ENCODE measurements at places on chromosomes 3 and 15.

GRCh38 chr3:172750069-172750367 lies 508 bp upstream of the ECT2 start:
- no peak for DNase-seq

GRCh38 chr3:82217571-82217970 lies 456.1 kb upstream of the GBE1 start:
- DNase-seq: no peak

- no peak for DNase-seq
These were observed 46.9 kb downstream of the ADCY5 start for GRCh38 chr3:123401836-123402530.

- no peak for DNase-seq
These were observed 312.8 kb downstream of the ZPLD1 start for GRCh38 chr3:102747611-102748010.

DNA sequence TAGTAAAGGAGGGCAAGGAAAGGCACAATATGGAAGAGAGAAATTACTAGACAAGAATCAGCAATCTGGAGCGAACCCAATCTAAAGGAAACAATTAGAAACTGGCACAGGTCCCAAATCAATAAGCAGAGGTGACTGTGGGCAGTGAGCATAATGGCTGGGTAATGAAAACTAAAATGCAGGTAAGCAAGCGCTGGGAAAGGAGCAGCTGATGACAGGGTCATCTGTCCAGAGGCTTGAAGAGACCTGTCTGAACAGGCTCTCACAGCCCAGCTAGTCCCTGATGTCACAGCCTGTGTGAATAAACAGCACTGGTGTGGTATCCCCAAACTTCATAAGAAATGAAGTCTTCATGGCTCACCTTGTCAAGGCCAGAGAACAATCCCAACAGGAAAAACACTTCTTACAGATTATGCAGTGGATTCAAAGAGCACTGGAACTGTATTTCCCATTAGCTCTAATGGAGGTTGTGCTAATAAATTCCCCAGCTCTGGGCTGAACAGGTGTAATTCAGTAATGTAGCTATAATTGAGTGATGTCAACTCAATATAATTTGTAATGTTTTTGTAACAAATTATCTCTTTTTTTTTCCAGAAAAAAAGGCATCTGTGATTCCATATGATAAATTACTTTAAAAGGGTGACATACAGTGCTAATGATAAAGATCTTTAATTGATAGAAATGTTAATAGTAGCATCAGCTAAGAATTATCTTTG lies 197.3 kb downstream of the FHIT start:
- DNase-seq: no peak

- DNase-seq: no peak
These were observed 95.1 kb upstream of the TNFAIP8L3 start for GRCh38 chr15:51189669-51190385.

DNA sequence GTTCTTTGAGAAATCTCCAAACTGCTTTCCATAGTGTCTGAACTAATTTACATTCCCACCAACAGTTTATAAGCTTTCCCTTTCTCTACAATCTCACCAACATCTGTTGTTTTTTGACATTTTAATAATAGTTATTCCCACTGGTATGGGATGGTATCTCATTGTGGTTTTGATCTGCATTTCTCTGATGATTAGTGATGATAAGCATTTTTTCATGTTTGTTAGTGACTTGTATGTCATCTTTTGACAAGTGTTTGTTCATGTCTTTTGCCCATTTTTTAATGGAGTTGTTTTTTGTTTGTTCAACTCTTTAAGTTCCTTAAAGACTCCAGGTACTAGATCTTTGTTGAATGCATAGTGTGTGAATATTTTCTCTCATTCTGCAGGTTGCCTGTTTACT lies 116.6 kb upstream of the TSC22D2 start:
- no peak for DNase-seq

GRCh38 chr3:45261333-45262110 lies 35.4 kb upstream of the TMEM158 start:
- no peak for DNase-seq

DNA sequence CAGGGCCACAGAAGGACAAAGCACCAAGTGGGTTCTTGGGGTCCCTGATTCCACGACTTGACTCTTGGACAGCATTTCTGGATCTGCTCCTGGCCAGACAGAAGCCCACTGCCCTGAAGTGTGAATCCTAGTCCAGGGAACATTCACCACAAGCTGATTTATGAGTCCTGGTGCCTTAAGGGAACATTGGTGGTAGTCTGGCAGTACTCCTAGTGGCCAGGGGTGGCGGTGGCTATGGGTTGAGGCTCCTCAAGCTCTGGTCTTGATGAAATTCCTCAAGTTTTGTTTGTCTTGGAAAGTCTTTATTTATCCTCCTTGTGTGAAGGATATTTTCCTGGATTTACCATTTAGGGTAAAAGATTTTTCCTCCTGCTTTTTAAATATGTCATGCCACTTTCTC lies 307.5 kb downstream of the PYDC2 start:
- no peak for DNase-seq

DNA sequence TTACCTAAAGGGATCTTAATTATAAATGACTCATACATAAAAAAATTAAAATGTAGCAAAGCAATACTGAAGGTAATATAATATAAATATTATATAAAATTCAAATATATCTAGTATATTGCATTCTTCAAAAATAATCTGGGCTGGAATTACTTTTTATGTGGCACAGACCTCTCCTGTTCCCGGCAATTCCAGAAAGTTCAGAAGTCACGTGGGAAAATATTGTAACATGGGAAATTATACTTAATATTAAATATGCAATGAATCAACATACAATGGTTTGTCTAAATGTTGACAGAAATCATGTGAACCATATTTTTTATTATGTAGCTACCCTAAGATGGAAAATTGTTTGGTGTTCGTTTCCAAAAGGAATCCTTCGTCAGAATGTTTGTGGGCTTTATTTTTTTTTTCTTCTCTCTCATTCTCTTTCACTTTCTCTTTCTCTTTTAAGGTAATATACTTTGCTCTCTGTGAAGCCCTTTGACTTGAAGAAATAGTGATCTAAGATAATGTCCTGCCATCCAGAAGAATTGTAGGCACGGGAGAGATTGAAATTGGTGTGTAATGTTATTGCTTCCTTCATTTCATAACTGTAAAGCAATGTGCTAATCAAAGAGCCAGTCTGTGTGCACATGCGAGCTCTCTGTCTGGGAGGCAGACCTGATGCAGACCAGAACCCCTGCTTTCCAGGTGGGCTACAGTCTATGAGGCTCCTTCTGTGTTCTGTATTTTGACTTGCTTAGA lies 559.4 kb downstream of the NR2F2 start:
- no peak for DNase-seq

GRCh38 chr3:42014458-42014920 lies 52.6 kb upstream of the ULK4 start:
- no peak for DNase-seq

- DNase-seq: no peak
These were observed 56.9 kb upstream of the CGNL1 start for GRCh38 chr15:57319226-57319918.

- no peak for DNase-seq
These were observed 30.6 kb downstream of the PLCH1 start for GRCh38 chr3:155714295-155714718.

DNA sequence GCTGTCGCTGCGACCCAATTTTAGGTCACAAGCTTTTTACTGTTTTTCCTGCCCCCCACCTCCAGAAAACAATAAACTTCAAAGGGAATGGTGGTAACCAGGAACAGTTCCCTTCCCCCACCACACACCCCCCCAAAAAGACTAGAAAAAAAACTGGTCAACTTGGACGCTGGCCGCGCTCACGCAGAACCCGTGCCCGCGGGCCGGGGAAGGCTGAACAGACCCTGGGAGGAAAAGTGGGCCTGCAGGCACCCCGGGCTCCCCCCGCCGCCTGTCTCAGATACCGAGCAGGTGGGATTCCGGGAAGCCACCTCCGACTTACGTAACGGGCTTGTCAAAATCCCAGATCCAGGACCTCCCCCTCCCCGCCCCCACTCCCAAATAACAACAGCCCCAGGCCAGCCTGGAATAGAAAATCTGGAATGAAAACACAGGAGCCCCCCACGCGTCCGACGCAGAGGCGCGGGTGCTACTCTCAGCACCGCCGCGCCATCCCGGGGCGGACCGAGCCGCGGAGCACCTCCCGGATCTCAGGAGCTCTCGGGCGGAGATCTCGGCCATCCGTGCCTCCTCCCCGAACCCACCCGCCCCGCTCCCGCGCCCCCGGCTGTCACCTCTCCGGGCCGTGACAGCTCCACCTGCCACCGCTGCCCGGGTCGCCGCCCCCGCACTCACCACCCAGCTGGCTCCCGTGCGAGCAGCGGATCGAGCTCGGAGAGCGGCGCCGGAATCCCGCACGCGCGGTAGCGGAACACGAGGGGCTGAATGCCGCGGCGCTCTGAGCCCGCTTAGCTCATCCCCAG lies 557 bp downstream of the DENND4A start:
- DNase-seq: no peak

- DNase-seq: no peak
These were observed 41.8 kb downstream of the CBLB start for GRCh38 chr3:105826778-105827634.

DNA sequence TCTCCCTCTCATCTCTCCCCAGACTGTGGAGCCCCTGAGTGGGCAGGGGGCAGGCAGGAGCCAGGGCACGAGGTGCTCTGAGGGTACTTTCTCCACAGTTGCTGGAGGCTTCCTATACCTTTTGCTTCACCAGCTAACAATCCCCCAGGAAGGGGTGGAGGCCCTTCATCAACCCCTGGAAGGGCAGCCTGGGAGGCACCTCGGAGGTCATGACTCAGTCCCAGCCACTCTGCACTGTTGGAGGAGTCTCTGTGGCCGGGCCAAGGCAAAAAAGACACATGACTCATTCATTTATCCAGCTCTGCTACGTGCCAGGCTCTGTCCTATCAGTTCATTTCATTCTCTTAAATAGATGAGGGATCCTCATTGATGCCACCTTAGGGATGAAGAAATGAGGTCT lies 15.6 kb upstream of the KY start:
- no peak for DNase-seq

- no peak for DNase-seq
These were observed 44.5 kb downstream of the CCR1 start for GRCh38 chr3:46163556-46164041.

GRCh38 chr3:45864760-45865519 lies 21.4 kb upstream of the CCR9 start:
- no peak for DNase-seq

DNA sequence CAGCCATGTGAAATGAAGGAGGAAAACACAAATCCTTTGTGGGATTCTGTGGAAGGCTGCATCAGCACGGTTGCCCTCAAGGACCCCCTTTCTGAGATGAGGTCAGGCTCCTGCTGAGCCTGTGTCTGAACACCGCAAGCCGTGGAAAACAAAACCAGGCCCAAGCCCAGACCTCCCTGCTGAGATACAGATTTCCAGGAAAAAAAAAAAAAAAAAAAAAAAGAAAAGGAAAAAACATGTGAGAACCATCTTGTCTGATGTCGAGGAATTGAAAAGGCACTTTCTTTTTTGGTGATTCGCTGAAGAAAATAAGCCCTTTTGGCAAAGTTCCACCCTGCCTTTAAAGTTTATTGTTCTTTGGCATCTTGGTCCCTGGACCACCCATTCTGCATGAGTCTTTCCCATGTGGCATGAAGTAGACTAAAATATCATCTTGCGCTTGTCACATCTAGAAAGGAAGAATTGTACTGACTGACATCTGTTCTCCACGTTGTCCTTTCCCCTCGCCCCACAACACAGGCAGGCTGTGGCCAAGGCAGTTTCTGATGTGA lies 117.6 kb downstream of the CHST2 start:
- DNase-seq: no peak

- no peak for DNase-seq
These were observed 62.5 kb downstream of the CBLB start for GRCh38 chr3:105806359-105806758.

- DNase-seq: no peak
These were observed 551.5 kb upstream of the AGTR1 start for GRCh38 chr3:148146241-148146640.

- DNase-seq: no peak
These were observed 58.3 kb downstream of the CACNA1D start for GRCh38 chr3:53552730-53553129.

GRCh38 chr15:63256433-63257274 lies 20.8 kb upstream of the APH1B start:
- DNase-seq: no peak

- peak; percentile 80 for DNase-seq
These were observed 23.1 kb upstream of the EIF4A2 start for GRCh38 chr3:186760141-186760833.

- no peak for DNase-seq
These were observed 992.2 kb downstream of the DIPK2A start for GRCh38 chr3:144963810-144964209.

GRCh38 chr3:100609963-100610362 lies 562 bp downstream of the ADGRG7 start:
- DNase-seq: no peak

- no peak for DNase-seq
These were observed 268.8 kb downstream of the ZBTB20 start for GRCh38 chr3:114878114-114878839.

DNA sequence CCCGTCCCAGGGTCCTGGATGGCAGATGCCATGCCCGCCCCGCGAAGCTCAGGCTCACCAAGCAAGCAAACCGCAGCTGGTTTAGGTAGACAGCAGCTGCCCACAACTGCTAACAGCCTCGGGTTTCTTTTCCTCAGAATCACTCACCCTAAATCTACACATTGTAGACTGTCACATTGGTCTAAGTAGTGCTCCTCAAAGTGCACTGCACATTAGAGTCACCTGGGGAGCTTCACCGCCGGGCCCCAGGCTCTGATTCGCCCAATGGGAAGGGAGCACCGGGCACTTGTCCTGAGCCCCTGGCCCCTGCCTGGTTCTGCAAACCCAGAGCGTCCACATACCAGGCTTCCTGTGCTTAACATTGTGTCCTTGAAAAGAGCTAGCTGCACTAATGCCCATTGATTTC lies 752 bp downstream of the OCA2 start:
- DNase-seq: no peak

- no peak for DNase-seq
These were observed 295.1 kb downstream of the THSD4 start for GRCh38 chr15:71410347-71410746.

- DNase-seq: no peak
These were observed 148.3 kb downstream of the SMAD6 start for GRCh38 chr15:66850078-66850991.

GRCh38 chr3:139935866-139936817 lies 1.2 kb downstream of the CLSTN2 start:
- DNase-seq: no peak

DNA sequence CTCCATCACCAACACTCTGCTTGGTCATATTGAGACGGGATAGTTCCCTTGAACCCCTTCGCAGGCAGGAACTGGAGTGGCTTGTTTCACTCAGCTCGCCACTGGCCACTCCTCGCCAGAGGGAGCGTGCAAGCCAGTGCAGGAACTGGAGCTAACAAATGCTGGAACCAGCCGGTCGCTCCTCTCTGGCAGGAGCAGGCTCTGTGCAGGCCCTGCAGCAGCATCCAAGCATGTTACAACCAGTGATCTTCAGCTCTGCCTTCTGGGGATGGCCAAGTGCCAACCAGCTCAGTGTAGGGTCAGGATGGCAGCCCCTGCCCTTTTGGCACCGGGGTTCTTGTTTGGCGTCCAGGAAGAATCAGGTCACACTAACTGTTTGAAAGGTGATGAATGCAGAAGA lies 329.0 kb upstream of the AZI2 start:
- no peak for DNase-seq

- peak; percentile 10 for DNase-seq
These were observed 46.9 kb downstream of the TBL1XR1 start for GRCh38 chr3:177150218-177150916.

Data from epithelial cell of proximal tubule (primary cell).